ENCODE measurements at places on chromosomes 5 and 9.
A peak's percentile ranks its signal among the peaks of the same experiment; 100 is the strongest.

DNA sequence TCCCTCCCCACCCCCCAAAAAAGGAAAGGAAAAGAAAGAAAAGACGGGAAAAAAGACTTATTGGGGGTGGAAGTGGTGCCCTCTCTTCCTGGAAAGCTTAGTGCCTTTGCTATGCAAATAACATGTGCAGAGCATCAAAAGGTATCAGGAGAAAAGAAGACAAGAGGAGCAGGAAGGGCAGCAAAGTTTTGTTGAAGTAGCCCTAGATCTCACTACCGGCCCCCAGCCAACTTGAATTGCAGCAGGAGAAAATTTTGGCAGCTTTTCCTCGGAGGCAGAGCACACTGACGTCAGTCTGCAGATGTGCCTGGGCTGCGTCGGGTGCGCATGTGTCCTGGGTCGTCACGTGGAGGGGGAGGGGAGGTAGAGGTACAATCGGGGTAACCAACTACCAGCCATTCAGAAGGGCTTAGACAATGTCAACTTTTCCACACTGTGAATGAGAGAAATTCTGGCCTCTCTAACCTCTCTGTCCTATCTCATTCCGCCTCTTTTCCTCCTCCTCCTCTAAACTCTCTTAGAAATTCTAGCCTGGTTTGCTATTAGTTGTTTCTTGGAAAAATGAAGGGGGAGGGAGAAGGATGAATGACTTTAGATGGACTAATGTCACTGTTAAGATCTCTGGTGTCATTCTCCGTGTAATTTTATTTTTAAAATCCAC is at the start of gene ADAMTS6:
TSS of gene ADAMTS6 (minus strand) at position 286 of the 661 bp plus-strand sequence. CDS start 8,247 bp downstream, outside the sequence.
- DNase-seq: peak; percentile 63

DNA sequence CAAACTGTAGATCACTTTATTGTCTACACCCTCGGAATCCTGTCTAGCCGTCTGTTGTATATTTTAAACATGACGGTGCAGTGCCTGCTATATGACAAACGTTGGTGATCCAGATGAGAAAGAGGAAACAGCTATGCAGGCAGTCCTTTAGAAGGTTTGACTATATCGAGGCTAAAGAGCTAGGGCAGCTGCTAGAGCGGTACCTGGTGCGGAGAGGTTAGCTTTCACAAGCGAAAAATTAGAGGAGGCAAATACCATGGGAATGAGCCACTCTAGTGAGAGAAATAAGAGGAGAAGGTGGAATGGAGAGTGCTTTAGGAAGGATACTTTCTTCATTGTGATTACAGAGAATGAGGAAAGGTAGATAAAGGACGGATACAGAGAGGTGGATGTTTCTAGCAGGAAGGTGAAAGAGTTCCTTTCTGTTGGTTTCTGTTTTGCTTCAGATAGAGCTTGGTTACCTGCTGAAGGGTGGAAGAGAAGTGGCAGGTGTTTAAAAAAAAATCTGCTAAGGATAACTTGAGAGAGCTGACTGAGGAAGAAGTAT is 959 bp upstream of the FBXL17 start:
- DNase-seq: no peak

DNA sequence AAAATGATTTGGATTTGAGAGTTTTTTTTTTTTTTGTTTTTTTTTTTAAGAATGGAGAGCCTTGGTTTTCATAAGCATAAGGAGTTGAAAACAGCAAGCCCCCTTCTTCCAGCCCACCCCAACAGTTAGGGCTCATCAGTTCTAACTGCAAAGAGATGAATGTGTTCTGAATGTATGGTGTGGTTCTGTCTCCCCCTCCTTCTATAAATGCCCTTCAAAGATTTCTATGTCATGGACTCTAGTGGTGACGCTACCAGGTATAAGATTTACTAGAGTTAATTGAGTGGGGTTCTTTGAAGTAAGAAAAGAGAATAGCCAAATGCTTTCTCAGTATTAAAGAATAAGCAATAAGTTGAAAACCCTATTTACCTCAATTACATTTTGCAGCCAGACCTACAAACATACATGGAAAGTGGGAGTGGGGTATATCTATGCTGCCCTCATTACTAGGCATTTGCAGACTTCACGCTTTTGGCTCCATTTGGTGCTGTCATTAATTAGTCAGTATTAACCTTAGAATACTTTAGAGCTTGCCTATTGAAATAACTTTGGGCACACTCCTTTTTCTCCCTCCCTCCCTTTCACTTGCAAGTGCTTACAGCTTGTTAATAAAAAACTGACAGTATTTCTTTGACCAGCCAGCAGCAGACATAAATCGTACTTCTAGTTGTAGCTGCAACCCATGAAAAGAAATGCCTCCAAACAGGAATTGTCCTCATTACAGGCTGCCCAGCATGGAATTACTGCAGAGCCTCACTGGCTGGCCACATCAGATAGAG is 667.2 kb upstream of the ZNF608 start:
- no peak for DNase-seq

DNA sequence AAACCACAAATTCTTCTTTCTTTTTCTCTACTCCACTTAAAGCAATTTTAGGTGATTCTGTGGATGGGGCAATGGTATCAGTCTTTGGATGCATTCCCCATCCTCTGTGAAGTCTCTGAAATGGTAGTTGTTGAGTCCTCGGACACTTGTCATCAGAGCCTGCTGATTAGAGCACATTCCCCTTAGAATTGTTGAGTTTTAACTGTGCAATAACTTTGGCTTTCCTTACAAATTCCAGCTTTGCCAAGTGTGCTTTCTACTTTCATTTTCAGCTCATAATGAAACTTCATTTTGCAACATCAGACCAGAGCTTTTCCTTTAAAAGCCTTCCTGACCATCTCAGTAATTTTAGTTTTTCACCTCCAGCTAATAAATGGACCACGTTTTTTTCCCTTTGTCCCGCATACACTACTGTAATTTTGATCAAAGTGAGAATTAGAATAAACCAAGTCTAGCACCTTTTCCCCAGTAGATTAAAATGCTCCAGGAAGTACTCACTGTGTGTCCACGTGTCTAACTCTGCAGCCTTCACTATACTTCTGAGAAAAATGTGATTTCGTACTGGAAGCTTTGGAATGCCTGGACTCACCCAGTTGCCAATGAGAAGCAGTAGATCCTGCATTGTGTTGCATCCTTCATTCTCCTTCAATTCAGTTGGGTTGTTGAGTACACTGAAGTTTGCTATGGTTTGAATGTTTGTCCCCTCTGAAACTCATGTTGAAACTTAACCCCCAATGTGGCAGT is 135.6 kb downstream of the NTRK2 start:
- no peak for DNase-seq

GRCh38 chr5:151130922-151131891 is 26.4 kb downstream of the ANXA6 start:
- DNase-seq: no peak

GRCh38 chr9:18357321-18357720 is 116.6 kb upstream of the ADAMTSL1 start:
- DNase-seq: no peak

DNA sequence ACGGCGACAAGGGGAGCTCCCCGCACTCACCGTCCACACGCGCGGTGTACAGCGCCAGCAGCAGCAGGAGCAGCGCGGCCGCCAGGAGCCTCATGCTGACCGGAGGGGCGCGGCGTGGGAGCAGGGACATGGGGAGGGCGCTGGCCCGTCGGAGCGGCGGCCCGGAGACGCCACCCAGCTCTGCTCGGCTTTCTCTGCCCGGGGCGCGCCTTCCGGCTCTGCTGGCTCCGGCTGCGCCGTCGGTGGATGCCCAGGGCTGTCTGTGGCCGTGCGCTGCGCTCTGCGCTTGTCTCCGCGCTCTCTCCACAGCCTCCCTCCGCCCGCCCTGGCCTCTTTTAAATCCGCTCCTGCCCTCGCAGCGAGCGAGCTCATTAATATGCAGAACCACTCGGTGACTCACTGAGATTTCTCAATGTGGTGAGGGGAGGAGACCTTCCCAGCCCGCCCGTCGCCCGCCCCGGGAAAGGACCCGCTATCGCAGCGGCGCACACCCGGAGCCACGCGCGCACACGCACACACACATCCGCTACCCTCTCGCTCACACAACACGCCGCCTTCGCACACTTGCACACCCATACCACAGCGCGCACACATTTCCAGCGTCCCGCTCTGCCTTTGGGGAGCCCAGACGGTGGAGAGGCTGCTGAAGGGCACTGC is at the start of gene CXCL14:
TSS of gene CXCL14 (minus strand) at position 307 of the 657 bp plus-strand sequence. CDS start at position 94, 213 bp downstream.
- no peak for DNase-seq

All from effector memory CD8-positive, alpha-beta T cell (primary cell).